Right lung (tissue), 10 donors: ENCODE measurements at places on chromosomes 2 and 18.

- no peak for DNase-seq
These were observed 3.6 kb upstream of the DGKD start for GRCh38 chr2:233350708-233351107.

- no peak for DNase-seq
These were observed 67.4 kb downstream of the KLHL29 start for GRCh38 chr2:23452372-23452771.

DNA sequence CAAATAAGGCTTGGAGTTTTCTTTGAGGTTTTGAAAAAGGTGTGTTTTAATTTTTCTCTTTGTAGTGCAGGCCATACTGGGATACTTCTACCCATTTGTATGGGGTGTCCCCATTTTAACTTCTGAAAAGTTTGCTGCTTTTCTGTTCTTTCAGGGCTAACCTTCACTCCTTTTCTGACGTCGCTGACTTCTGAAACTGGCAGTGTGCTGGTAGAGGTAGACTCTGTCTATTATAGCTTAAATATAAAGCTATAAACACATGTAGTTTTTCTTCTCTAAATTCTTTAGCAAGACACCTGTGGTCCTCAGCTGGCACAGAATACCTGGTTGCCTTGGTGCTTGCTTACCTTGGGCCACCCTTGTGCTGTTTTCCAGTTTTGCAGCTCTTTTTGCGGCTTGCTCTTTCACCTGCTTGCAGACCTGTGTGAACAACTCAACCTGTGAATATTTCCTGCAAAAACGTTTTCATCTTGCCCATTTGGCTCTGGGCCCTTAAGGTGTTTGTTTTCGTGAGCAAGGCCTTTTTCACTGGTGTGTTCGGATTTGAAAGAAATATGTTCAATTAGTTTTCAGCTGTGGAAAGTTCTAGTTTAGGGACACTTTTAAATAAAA is 42.2 kb downstream of the PHLPP1 start:
- no peak for DNase-seq

DNA sequence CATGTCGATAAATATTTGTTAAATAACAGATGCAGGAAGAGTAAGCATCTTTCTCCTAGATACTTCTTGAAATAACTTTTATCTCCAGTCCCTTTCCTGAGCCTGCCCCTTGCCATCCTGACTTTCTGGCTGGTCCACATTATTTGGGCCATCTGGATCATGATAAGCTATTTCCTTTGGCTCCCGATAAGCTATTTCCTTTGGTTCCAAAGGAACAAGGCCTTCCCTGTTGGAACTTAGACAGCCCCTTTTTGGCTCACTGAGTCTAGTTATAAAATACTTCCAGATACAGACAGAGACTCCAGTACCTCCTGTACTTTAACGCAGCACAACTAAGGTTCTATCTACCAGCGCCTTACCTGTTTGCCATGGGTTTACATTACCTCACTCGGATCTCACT is 205.3 kb upstream of the CCDC150 start:
- no peak for DNase-seq

- no peak for DNase-seq
These were observed 157.2 kb upstream of the TMEM200C start for GRCh38 chr18:6052449-6052913.

DNA sequence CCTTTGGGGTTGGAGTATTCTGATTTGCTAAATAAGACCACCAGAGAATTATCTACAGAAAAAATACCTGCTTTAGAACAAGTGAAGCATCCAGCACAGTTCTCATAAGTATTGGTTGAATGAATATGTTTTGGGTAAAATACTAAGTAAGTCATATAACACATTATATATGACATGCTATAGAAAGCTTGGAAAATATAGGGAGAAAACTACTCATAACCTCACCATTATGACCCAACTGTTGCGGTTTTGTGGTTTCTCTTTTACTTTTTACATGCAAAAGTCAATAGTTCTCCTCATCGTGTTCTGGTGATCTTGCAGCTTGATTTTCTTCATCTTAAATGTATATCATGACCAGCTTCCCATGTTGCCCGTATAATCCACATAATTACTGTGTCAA is 66.2 kb downstream of the DIPK1C start:
- no peak for DNase-seq

GRCh38 chr2:16138811-16139662 is 198.7 kb downstream of the MYCN start:
- no peak for DNase-seq

GRCh38 chr2:111226876-111227700 is 106.4 kb downstream of the BCL2L11 start:
- DNase-seq = no peak

DNA sequence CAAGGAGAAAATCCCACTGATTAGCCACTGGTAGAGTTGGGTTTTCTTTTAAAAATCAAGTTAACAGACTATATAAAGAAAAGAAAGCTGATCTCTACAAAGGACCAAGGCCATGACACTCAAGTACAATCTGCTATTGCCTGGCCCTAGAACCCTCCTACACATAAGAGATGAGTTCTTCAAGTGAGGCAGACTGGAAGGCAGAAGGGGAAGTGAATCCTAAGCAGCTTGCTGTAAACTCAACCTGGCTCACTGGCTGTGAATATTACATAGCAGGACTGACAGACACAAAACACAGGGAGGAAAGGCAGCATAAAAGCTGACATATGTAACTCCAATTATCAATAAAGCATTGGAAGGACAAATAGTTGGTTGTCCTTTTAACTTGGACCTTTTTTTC is 65.4 kb downstream of the TRIP12 start:
- no peak for DNase-seq

GRCh38 chr18:12911025-12911928 is 27.2 kb upstream of the PTPN2 start:
- peak; percentile 37 for DNase-seq
